ENCODE measurements at places on chromosomes 3 and 15.

DNA sequence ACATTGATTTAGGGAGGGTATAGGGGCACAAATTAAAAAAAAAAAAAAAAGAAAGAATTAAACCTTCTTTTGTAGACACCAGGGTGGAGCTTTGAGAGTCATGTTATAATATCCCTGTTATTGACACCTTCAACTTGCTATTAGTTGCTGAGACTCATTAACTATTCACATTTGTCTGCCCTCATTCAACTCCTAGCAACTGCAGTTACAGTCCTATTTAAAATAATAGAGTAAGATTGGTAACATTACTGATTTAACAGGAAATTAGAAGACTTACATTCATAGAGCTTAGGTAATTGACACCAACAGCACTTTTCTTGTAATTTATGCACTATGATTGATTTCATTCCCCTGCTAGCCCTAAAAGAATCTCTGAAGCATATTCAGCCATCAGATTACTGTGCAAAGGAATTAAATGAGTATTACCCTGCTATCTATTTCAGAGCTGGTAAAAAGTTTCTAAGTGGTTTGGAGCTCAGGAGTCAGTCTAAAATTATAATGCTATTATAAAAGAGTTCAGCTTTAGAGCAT, 148.8 kb upstream of the TBL1XR1 start:
- no peak for DNase-seq

GRCh38 chr3:89303701-89304100, 196.3 kb downstream of the EPHA3 start:
- DNase-seq: no peak

- DNase-seq: no peak
Observed at GRCh38 chr3:68771681-68772080, 160.7 kb downstream of the TAFA4 start.

DNA sequence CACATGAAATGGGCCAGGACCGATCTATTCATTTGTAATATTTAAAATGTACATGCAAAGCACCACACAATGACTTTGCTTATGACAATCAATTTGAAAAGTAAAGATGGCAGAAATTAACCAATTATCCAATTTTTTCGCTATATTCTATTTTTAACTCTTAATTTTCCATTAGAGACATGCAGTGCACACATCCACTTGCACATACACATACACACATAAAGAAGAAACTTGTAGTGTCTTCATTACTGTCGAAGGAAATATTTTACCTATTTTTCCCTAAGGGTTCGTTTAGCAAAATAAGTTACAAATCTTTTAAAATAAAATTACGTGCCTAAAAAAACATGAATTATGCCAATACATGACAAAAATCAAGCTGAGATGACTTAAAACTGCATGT, 194.3 kb upstream of the MDFIC2 start:
- DNase-seq: no peak

DNA sequence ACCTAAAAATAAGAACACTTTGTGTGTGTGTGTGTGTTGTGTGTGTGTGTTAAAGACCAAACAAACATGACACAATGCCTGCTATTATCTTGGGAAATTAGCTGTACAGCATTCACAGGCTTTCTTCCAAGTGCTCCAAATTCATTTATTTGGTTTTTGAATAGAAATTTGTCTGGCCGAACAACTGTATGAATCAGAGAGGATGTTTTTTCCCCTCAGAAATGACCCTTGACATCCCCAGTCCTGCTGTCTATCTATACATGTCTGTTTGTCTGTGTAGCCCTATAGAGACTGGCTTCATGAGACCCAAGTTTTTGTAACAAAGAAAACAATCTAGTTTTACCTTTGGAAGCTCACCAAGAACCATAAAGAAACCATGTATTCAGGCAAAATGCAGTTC, 549.8 kb downstream of the NSUN3 start:
- no peak for DNase-seq

GRCh38 chr3:153305189-153305588, 143.2 kb downstream of the RAP2B start:
- no peak for DNase-seq

DNA sequence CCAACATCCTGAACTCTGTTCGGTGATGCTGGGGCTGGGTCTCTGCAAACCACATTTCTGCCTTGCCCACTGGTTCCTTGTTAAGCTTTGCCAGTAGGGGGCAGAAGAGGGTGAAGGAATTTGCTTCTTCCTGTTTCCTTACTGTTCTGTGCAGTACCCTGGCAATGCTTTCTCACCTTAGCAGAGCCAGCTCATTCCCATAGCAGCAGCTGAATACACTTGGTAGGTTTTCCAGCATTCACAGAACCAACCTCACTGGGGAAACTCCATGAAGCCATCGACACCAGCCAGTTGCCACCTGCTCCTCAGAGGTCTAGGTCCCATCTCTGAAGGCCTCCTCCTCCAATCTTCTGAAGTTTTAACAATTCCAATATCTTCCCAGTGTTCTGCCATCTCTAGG, 308.4 kb downstream of the PDCD6IP start:
- peak; percentile 33 for DNase-seq

- DNase-seq: no peak
Observed at GRCh38 chr3:128806588-128806987, 72.8 kb upstream of the ACAD9 start.

GRCh38 chr3:14565868-14566588, 25.9 kb upstream of the GRIP2 start:
- DNase-seq: no peak

DNA sequence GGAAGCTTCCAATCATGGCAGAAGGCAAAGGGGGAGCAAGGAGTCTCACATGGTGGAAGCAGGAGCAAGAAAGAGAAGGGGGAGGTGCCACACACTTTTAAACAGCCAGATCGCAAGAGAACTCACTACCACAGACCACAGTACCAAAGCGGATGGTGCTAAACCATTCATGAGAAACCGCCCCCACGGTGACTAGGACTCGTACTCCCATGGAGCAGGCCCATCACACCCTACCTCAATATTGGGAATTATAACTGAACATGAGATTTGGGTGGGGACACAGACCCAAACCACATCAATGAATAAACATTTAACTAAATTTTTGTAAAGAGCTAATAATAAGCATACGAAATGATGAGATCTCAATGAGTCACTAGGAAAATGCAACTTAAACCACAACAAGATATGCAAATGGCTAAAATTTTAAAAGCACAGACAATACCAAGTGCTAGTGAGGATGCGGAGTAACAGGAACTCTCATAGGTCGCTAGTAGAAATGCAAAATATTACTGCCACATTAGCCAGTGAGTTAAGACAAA, 10.0 kb downstream of the MRPS25 start:
- peak; percentile 47 for DNase-seq

GRCh38 chr15:49875392-49875791, 243.6 kb downstream of the ATP8B4 start:
- DNase-seq: no peak

- DNase-seq: no peak
Observed at GRCh38 chr3:124409650-124410275, 320.5 kb upstream of the UMPS start.

GRCh38 chr3:83807511-83807910, 1151.3 kb upstream of the CADM2 start:
- DNase-seq: no peak

GRCh38 chr3:130490241-130490640, 26.7 kb upstream of the COL6A6 start:
- no peak for DNase-seq
